ENCODE measurements at places on chromosomes 5 and 9.

- DNase-seq, result no peak
Measured at GRCh38 chr5:68953231-68953874, 140.5 kb upstream of the SLC30A5 start.

- no peak for DNase-seq
Measured at GRCh38 chr5:36569491-36569890, 36.9 kb upstream of the SLC1A3 start.

DNA sequence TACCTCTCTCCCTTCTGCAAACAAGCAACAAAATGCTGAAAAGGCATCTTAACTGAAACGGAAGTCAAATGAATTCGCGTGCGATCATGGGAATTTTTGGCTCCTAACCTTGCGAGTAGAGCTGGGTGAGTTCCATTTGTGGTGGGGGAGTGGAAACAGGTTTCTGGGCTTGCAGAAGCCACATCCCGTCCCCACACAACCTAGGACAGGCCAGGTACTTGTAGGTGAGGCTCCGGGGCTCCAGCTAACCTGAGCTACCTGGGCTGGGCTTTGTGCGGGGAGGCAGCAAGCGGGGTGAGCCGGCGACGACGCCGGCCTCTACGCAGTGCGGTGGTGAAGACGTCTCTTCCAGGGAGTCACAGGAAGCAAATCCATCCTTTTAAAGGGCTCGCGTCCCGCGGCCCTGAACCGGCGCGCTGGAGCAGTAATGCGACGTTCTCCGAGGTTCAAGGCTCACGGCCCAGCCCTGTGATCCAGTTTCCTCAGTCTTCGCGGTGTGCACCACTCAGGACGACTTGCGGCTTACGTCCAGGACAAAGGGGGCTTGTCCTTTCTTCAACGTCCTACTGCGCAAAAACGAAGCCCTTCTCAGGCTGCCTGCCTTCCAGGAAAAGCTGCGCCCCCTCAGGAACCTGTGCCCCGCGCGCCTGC, 567 bp upstream of the SPIN1 start:
- DNase-seq, result no peak

GRCh38 chr9:117672369-117672768, 31.8 kb upstream of the TLR4 start:
- no peak for DNase-seq

GRCh38 chr5:92605591-92605990, 975.4 kb downstream of the NR2F1-AS1 start:
- DNase-seq, result no peak

DNA sequence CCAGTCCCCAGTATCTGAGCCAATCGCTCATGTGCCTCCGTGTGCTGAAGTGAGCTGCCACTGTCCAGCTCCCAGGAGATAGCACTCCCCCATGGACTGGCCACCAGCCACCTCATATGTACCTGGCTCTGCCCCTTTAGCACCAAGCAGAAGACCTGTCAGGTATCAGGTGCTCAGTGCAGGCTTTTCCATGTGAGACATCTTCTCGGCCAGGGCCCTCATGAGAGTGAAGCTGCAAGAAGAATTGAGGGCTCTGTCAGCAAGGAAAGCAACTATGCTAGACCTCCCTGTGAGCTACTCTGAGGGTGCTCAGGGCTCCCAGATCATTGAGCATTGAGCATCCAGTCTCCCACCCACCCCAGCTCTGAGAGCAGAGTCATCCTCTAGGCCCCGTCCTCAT, 264.2 kb upstream of the ADAMTS16 start:
- no peak for DNase-seq

DNA sequence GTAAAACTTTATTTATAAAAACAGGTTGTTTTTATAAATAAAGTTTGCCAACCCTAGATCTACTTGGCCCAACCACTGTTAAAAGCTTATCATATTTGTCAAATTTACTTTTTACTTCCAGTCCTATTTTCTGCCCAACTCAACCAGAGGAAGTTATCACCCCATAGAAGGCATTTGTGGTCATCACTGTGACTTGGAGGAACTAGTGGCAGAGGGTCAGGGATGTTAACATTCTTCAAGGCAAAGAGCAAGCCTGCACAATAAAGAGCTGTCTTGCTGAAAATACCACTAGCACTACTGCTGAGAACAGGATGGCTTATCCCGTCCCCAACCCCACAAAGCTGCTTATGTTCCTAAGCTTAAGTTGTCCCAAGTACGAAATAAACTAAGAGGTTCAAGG, 22.3 kb downstream of the TTC33 start:
- DNase-seq, result no peak

DNA sequence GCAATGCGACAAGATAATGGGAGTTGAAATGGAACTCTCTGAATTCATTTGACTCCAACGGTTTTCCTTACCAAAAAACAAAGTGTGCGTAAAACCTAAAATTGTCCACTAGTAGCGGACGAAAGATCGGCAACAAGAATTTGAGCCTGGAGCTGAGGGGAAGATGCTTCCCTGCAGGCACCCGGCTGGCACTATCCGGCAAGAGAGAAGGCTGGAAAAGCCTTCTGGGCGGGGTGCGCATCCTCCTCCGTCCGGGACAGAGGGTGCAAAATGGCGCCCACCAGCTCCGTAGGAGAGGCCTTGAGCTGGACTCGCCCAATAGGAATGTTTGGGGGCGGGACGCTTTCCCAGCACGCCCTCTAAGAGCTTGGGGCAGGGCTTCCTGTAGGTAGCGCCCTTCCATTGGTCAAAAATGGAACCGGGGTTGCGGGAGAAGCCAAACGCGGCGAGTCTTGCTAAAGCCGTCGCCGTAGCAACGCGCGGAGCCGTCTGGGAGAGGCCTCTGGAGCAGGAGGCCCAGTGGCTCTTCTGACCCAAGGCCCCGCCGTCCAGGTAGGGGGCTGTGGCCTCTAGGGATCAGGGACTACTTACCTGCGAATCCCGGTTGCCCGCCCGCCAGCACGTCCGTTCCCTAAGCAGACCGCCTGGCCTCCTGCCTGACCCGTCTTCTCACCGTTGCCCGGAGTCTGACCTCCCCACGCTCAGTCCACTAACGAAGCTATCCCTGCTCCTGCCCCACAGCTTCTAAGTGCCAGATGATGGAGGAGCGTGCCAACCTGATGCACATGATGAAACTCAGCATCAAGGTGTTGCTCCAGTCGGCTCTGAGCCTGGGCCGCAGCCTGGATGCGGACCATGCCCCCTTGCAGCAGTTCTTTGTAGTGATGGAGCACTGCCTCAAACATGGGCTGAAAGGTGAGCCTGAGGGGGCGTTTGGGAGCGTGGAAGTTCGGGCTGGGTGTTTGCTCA, 9.2 kb downstream of the RUFY1 start:
- peak; percentile 90 for DNase-seq

- DNase-seq, result no peak
Measured at GRCh38 chr5:168876419-168876818, 297.3 kb upstream of the PANK3 start.

GRCh38 chr9:133779081-133779480, 40.9 kb upstream of the SARDH start:
- no peak for DNase-seq

DNA sequence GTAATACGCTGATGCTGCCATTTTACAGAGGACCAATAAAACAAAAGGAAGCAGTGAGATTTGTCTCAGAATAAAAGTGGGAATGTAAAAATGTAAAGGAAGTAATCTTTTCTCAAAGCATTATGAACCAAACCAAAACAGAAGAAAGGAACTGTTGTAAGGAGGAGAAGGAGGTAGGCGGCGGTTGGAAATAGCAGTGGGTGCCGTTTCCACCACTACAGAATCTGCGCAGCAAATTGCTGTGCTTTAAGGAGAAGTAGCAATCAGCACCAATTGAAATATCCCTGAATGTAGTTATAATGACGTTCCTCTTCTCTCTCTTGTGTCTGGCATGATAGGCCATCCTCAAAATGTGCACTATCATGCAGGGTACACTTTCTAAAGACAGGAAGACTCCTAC, 455.1 kb upstream of the TLE4 start:
- no peak for DNase-seq

- DNase-seq, result no peak
Measured at GRCh38 chr5:91114658-91115057, 268.5 kb downstream of the ARRDC3 start.

DNA sequence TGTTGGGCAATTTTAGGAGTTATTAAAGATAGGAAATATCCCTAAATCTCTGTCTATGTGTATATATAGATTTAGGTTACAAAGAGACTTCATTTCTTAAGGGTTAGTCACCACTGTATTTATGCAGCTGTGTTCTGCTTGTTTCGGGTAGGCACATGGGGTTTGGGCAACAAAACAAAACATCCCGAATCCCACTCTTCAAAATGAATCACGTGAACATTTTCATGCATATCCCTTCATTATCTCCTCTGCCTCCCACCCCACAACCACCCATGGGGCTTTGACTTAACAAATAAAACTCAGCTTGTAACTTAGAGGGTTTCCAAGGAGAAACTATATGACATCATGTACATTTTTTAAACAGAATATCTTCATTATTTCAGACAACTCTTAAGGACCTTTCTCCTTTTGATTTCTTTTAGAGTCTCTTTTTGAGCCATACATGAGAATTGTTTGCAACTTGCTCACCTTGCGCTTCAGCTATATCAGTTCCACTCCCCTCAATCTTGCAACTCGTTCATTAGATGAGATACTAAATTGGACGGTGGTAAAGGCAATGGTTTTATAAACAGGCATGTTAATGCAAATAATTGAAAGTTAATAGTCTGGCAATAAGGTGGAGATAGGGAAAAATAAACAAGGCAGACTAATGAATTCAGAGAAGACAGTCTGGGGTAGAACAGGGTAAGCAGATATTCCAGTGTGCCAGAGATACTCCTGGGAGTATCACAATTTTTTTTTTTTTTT, 136.7 kb downstream of the CD180 start:
- no peak for DNase-seq
